ENCODE measurements at places on chromosomes 12 and 14.

- DNase-seq = no peak
These were observed 1.2 kb downstream of the CPSF6 start for GRCh38 chr12:69240631-69240995.

DNA sequence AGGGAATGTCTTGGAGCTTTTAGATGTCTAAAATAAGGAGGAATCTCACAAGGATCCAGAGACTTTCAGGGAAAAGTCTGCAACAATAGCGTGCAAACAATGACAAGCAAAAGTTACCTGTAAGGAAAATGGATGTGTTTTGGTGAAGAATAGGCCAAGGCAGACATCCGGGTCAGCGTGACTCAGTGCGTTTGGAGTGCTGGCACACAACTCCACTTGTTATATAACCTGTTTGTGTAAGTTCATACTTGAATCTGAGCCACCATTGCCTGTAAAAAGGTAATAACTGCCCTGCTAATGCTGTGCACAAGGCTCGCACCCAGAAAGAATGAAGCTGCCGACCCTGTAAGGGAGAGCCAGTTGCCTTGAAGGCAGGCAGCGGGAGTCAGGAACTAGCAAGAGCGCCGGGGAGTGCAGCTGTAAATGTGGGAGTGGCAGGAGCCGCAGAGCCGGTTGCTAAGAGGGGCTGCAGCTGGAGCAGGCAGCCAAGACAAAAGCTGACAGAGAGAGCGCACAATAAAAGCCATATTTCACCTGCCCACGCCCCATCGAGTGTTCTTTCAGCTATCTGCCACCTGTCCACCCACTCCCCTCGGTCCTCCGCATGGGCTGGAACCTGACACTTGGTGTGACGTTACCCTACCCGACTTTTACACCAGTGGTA lies 638.5 kb upstream of the MIS18BP1 start:
- DNase-seq = peak; percentile 58

GRCh38 chr12:75478116-75478794 lies 2.3 kb upstream of the GLIPR1 start:
- no peak for DNase-seq

GRCh38 chr12:49104822-49105221 lies 5.8 kb downstream of the LMBR1L start:
- DNase-seq = no peak

- no peak for DNase-seq
These were observed 20.5 kb downstream of the BRI3BP start for GRCh38 chr12:125013816-125014442.

DNA sequence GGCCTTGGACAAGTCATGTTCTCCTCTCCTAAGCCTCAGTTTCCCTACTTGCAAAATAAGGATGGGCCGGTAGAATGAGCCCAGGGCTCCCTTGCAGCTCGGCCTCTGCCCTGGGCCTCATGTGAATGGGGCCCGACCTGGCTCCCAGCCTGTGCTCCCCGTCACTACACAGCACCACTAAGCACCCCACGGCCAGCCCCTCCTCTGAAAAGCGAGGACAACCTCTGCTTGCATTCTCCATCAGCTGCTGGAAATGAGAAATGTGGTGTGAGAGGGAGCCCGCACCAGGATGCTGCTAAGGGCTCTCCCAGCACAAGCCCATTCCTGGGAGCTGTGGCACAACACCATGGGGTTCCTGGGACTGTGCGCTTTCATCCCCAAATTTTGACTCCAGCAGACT lies 10.2 kb downstream of the SLC25A47 start:
- no peak for DNase-seq

- DNase-seq = no peak
These were observed 49.2 kb downstream of the GPR135 start for GRCh38 chr14:59415836-59416602.
